Small intestine (tissue), 16 donors: ENCODE measurements at places on chromosomes 7 and 10. TPM values are rescaled to one million over a fixed set of nuclear protein-coding genes. Genes with fewer than 3 reads are reported as not detected.

The SPDYE8 gene
- polyA plus RNA-seq, result not detected

The ANKRD7 gene
- polyA plus RNA-seq, result not detected

The IGFBP3 gene
- polyA plus RNA-seq, result 108 TPM

The NPSR1 gene
- not detected for polyA plus RNA-seq

The MGAM2 gene
- 30.2 TPM for polyA plus RNA-seq

The MPP7 gene
- polyA plus RNA-seq, result 4.3 TPM

The NUPR2 gene
- 2.3 TPM for polyA plus RNA-seq

DNA sequence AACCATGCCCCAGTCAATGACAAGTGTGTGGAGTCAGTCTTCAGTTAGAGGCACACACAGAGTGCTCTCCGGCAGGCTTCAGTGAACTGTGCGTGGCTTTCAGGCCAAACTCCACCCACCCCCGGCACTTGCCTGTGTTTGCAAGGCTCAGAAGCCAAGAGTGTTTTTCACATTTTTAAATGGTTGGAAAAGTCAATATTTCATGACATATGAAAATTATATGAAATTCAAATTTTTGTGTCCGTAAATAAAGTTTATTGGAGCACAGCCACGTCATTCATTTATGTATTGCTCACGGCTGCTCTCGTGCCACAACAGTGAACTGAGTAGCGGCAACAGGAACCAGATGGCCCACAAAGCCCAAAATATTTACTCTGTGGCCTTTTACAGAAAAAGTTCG lies 104.7 kb downstream of the SFMBT2 start:
- no peak for DNase-seq
- H3K27ac ChIP-seq, result no peak overlapping the region
- H3K4me3 ChIP-seq, result no peak overlapping the region
- no peaks in the 10 kb centered on the region for H3K4me1 ChIP-seq
- H3K36me3 ChIP-seq, result no peaks in the 10 kb centered on the region
